ENCODE measurements at places on chromosomes 1 and 21.

DNA sequence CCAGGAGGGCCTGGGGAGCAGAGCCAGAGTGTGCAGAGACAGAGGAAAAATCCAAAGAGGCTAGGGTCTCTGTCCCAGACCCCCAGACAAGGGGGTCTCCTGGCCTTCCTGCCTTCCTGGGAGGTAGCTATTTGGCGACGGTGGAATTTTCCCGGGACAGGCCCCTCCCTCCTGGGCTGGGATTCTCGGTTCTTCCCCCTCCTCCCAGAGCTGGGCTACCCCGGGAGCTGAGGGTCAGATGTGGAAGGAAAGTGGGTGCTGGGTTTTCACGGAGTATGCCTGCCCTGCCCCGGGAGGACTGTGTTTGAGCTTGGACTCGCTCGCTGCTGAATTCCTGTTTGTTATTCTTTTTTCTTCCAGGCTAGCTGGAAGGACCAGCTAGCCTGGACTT lies 759 bp downstream of the AMPD2 start:
- DNase-seq: peak; percentile 71

- DNase-seq: no peak
These were observed 14.6 kb upstream of the PADI1 start for GRCh38 chr1:17190010-17190995.

DNA sequence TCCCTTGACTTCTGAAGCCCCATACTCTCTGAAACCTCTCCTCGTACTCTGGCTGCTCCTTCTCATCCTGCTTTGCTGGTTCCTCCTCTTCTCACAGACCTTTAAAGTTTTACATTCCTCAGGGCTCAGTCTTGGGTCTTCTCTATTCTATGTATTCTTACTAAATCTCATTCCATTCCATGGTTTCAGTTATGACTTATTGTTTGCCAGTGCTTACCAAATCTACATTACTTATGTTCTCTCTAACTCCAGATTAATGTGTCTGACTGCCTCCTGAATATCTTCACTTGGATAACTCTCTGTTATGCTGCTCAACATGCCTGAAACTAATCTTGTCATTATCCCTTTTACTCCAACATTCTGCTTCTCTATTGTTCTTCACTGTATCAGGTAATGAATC lies 5.4 kb upstream of the SLC35D1 start:
- no peak for DNase-seq

- no peak for DNase-seq
These were observed 38.3 kb downstream of the SMAP2 start for GRCh38 chr1:40411843-40412242.

DNA sequence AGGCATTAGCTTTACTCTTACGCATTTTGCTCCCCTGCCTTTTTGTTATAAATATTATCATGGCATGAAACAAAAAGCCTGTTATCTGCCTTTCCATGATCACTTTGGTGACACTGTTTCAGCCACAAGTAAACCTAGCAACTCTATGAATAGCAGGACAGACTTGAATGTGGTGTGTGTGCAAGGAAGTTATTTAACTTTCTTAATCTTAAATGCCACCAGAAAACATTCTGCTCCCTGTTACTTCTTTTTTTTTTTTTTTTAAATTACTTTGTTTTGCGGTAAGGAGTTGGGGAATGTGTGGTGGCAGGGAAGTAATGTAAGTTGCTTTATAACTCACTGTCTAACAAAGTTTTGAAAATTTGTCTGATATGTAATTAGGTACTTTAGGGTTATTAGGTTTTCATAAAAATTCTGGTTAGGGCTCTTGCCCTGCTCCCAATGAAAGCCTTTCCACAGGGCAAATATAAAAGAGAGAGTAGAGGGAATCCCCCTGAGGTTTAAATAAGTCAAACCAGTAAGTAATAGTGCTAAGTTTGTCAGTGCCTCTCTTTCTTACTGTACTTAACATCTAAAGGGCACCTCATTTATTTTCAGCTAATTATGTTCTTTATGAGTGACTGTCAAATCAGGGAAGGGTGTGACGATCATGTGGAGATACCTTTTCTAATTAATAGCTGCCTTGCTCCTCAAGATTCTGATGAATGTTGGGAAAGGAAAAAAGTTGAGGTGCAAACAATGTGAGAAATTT lies 39.5 kb downstream of the RASAL2 start:
- no peak for DNase-seq

DNA sequence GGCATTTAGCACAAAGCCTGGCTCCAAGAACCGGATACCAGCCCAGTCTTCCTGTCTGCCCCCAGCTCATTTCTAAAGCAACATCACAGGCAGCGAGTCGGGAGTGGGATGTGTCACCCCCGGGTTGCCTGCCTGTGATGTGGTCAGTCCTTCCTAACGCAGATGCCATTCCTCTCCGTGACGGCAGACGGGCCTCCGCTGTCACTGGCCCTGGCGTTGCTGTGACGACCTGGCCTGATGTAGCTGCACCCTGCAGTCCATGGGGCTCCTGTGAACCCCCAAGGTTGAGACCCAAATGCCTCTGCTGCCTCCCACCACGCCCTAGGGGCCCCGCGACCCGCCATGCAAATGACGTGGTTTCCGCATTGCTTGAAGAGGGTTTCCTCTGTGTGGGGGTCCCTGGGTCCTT lies 12.3 kb downstream of the TNFRSF1B start:
- no peak for DNase-seq

GRCh38 chr21:25670726-25671125 lies 31.7 kb downstream of the JAM2 start:
- DNase-seq: no peak

DNA sequence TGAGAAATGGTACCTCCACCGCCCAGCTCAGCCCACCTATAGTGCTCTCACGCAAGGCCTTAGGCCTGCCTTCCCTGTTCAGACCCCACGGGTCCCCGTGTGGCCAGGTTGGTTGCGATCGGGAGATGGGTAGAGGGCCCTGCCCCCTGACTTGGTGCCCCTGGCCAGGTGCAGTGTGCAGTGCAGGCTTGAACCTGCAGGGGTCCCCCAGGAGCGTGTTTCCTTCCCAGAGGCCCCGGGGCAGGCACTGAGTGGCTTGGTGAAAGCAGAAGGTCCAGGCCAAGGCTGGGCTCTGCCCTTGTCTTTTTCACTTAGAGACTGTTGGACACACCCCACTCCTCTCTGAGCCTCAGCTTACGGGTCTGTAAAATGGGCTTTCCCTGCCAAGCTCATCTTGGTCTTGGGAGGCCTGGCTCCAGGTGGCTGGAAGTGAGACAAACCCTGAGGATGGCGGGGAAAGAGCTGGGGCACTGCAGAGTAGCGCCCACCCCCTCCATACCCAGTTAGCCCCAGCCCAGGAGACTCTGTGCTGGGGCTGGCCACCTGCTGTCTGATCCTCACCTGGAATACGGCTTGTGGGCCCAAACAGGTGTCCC lies 9.3 kb upstream of the HES5 start:
- no peak for DNase-seq

- DNase-seq: no peak
These were observed 2.0 kb downstream of the KCNA3 start for GRCh38 chr1:110672753-110673108.

DNA sequence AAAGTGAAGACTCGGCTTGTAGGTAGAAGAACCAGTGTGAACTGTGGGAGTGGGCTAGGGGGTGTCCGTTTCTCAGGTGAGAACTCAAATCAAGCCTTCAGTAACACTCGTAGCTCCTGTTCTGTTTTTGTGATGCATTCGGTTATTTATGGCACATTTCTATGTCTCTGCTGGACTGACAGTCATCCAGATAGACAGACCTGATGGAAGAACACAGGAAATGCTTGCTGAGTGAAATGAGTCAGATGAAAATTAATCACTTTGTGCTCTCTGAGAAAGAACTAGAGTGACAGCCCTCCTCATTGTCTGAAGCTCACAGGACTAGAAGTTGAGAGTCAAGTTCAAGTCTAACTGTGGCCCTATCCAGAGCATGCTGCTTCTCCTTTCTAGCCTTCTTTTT lies 360.1 kb upstream of the PLXNA2 start:
- DNase-seq: no peak

GRCh38 chr1:21352586-21352985 lies 62.3 kb upstream of the ECE1 start:
- no peak for DNase-seq

DNA sequence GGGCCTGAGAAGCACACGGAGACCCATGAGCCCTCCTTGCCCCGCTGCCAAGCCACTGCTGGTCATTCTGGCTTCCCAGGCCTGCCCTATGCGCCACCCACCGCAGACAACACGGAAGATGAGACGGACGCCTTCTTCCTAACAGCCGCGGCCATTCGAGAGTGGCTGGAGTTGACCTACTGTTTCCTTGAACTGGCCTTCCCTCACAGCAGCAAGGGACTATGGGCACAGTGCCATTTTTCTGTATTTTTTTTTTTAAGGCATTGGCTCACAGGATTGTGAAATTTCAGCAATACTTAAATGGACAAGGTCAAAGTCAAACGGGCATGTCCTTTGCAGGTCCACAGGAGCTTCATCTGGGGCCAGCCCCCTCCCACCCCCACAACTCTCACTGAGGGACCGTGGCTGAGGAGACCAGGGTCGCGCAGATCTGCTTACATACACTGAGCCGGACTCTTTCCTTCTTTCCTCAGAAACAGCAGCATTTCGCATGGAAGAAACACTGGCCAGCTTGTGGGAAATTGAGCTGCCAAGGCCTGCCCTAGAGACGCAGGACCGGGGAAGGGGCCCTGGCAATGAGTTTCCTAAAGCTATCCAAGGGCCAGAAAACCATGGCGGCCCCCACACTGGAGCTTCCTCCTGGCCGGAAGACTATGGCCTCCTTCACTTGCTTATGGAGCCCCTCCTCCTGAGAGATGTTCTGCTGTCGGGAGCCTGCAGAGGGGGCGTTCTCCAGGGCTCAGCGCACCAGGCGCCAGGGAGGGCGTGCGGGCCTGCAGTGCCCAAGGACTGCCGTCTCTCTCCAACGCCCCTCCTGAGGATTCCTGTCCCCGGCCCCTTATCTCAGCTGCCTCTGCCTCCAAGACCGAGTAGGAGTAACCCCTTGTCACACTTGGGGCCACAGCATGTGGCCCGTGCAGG lies 98.9 kb downstream of the PGBD5 start:
- DNase-seq: no peak

- DNase-seq: no peak
These were observed 93.1 kb downstream of the MRPS6 start for GRCh38 chr21:34166468-34166867.

DNA sequence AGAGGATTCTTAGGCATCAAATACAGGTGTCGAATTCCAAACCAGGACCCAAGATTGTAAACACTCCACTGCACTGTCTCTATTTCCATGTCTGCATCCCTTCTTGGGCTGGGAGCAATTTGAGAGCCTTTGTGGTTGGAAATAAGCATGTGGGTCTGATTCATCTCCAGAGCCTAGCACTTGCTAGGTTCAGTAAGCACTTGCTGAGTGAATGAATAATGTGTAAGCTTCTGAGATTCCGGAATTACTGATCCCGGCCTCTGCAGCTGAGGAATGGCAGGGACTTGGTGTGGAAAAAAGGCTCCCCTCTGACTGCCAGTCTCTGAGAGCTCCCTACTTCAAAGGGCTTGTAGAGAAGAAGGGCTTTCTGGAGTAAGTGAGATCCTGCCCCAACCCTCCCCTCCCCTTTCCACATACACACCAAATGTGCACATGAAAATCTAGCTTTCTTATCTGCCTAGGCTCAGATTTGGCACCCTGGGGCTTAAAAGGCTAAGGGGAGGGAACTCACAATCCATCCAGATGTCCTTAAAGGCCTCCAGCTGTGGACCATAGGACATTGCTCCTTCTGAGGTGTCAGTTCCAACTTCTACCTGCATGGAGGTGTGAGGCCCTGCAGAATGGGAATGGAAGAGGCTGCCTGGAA lies 39.6 kb upstream of the TRABD2B start:
- DNase-seq: no peak

DNA sequence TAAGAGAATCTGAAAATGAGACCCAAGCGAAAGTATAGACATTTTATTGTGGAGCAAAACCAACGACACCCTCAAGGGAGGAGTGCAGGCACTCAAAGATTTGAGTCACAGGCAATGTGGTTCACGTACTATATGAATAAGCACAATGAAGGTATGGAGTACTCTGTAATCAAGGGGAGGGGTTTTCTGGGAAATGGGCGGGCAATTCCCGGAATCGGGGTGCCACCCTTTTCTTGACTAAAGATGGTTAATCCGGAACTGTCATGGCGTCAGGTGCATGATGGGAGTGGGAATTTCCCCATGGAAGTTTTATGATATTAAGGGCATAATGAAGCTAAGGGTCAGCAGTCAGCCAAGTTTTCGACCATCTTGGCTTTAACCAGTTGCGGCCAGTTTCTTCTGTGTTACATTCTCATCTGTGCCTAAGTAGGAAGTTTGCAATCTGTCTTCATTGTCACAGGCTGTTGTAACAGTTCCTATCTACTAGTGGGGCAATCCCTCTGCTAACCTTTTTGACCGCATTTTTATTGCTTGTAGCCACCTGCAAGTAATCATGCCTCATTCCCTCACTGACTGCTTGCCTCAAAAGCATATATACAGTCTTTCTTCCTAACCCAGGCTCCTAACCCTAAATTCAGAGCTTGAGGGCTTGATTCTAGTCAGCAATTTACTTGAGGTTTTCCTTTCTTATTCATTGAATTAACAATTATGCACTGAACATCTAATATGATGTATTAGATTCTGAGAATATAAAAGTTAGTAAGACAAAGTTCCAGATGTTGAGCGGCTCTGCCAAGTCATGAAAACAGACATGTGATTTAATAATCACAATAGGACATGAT lies 775 bp upstream of the AIM2 start:
- no peak for DNase-seq

DNA sequence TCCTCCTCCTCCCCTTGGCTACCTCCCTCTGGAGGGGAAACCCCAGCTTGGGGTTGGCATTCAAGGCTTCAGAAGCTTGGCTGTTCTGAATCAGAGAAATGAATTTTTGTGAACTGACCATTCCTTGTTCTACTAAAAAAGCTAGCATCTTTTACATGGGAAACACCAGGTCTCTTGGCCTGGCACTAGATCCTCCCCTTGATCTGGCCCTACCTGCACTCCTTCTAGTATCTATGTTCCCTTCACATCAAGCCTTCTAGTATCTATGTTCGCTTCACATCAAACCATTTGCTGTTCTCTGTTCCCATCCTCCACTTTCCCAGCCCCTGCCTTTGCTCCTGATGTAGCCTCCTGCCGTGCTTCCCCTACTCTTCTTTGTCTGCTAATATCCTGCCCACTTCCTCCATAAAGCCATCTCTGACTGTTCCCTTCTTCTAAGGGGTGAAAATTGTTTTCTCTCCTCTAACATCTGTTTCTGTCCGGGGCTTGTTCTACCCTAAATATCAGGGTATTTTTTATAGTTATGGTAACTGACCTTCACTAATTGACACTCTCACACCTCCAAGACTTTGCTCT lies 25.8 kb downstream of the FAM151A start:
- DNase-seq: no peak

- no peak for DNase-seq
These were observed 125.1 kb downstream of the MRPS6 start for GRCh38 chr21:34198231-34199120.

- no peak for DNase-seq
These were observed 61.9 kb upstream of the C1orf21 start for GRCh38 chr1:184324972-184325371.

- DNase-seq: peak; percentile 98
These were observed 7.9 kb downstream of the TINAGL1 start for GRCh38 chr1:31583995-31584868.

GRCh38 chr1:89525169-89525855 lies 683 bp downstream of the LRRC8B start:
- DNase-seq: peak; percentile 76
